Activated naive CD4-positive, alpha-beta T cell treated with Interleukin-2 at 50 U/mL for 16 hours (primary cell): ENCODE measurements at places on chromosomes 1 and 21.

DNA sequence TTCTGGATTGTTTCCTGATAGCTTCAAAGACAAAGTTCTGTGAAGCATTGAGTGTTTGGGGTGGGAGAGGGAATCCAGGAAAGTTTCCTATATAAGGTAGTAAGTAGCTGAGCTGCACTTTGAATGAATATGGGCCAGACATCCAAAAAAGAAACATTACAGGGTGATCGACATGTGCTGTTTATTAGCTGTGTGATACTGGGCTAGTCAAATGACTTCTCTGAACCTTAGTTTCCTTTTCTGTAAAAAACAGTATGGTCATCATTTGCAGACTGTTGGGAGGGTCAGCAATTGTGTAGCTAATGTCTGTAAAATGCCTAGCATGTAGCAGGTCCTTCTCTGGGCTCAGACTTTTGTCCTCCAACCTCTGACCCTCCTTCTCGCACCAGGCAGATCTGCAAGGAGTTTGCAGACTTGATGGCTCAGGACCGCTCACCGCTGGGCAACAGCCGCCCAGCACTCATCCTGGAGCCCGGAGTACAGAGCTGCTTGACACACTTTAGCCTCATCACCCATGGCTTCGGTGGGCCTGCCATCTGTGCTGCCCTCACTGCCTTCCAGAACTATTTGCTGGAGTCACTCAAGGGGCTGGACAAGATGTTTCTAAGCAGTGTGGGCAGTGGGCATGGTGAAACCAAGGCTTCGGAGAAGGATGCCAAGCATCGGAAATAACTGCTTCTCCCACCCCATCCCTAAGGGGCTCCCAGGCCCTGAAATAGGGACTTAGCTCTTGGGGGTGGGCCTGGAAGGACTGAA is 21.1 kb downstream of the TFAP2E start:
- DNase-seq, result no peak

GRCh38 chr1:99177465-99177864 is 86.8 kb upstream of the PLPPR4 start:
- no peak for DNase-seq

- no peak for DNase-seq
Measured at GRCh38 chr1:208509072-208509471, 264.9 kb upstream of the PLXNA2 start.

DNA sequence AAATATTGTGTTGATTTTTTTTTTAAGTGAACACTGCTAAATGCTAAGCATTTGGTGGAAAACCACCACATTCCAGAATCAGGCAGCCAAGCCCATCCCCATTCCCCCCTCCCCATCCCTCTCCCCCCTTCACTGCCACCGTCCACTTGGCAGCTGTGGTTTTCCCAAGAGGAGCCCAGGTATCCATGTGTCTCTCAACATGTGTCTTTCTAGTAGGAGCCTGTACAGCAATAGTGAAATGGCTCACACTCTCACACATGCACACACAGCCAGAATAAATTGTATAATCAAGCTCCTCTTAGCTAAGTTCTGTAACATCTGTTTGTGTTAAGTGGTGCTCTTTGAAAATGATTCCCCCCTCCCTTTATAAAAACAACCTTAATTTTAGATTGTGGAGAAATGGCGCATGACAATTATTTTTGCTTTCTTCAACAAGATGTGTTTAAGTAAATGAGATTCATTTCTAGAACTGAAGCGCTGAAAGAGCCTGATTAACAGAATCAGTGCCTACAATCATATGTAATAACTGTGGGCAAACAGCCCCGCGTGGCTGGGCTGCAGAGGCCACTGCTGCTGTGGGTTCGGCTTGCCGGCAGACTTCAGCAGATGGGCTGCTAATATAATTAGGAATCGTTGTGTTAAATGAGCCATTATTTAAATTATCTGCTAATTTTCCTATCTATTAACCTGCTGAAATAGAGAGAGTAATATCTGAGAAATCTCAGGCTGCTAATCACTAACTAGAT is 43.3 kb downstream of the BACE2 start:
- DNase-seq, result no peak

DNA sequence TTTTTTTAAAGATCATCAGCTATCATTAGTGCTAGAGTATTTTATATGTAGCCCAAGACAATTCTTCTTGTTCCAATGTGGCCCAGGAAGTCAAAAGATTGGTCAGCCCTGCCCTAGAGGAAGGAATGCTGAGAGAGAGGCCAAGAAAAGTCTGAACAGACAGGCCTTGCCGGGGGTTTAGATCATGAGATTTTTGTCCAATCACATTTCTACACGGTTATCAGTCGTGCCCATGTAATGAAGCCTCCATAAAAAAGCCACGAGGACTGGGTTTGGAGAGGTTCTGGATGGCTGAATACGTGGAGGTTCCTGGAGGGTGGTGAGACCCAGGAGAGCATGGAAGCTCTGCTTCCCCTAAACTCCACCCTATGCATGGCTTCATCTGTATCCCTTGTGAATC is 24.3 kb upstream of the ENO1 start:
- DNase-seq, result no peak

DNA sequence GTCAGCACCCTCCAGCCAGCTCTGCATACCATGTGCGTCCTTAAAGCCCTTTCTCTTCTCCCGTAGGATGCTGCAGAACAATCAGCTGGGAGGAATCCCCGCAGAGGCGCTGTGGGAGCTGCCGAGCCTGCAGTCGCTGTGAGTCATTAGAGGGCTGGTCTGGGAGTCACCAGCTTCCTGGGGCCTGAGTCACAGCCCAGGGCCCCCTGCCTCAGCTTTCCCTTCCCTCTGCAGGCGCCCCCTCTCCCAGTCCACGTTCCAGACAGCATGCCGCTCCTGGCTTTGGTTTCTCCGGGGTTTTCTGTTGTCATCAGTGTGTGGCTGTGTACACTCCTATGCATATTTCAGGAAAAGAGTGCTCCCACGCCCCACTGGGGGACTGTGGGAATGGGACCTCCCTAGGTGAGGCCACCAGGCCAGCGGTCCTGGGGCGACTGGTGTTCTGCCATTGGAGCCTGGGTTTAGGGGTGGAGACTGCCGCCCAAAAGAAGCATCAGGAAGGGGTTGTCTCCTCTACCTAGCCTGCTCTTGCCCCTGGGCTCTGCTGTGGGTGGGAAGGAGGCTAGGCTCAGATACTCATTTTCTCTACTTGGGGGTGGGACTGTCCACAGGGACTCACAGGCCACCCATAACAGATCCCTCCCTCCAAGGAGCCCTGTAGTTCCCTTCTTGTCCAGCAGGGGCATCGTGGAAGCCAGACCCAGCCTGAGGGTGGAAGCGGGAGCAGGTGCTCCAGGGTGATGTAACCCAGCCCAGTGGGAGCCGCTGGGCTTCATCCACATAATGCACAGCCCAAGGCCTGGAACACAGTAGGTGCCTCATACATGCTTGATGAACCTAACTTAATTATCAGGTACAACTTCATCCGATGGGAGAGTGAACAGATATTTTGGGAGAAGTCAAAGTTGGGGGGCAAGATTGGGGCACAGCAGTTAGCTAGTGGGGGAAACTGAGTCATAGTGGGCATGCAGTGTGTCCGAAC is 42.5 kb downstream of the LGR6 start:
- peak; percentile 72 for DNase-seq

DNA sequence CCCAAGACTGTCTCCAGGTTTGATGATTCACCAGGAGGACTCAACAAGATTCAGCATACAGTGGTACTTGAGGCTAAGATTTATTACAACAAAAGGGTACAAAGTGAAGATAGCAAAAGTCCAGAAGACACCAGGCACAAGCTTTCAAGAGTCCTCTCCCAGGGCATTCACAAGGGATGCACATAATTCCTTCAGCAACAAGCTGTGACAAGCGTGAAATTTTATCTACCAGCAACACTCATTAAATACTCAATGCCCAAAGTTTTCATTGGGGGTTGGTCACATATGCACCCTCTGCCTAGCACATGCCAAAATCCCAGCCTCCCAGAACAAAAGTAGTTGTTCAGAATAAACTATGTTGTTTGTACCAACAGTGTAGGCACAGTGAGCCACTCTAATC is 62.3 kb downstream of the PRKACB start:
- DNase-seq, result no peak

DNA sequence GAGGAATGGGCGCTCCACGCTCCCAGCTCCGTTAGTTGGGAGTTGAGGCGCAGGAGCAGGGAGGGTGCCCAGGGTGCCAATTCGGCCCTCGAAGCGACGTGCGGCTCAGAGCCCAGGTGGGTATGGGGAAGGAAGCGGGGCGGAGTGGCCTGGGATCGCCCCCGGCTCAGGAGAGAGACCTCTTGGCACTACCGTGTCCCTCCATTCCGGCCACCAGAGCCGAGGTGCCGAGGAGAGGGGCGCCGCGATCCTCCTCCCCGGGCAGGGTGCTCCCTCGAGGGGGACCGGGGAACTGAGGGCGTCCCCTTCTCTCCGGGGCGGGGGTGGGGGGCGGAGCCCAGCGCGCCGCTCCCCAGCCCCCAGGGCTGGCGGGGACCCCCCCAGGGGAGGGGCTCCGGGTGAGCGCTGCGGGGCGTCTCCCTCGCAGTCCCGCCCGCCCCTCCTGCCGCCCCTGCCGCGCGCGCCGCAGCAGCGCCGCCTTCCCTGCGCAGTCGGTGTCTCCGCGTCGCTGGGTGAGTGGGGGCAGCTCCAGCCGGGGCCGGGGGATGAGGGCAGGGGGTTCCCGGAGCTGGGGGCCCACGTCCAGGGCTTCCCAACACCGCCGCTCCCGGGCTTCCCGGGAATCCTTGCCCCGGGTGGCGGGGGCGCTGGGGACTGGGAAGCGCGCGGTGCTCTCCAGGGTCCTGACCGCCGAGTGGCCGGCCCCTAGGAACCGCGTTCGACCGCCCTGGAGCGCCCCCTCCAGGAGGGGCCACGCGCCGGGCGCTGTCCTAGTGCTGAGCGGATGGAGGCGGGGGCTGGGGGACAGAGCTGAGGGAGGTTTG is at the start of gene HPCA:
TSS of gene HPCA (plus strand) at position 488 of the 824 bp plus-strand sequence. CDS start 2,408 bp downstream, outside the sequence.
- DNase-seq, result peak; percentile 29
